GDM1 (cell line): ENCODE measurements at places on chromosomes 2 and 18.
A peak's percentile ranks its signal among the peaks of the same experiment; 100 is the strongest.

DNA sequence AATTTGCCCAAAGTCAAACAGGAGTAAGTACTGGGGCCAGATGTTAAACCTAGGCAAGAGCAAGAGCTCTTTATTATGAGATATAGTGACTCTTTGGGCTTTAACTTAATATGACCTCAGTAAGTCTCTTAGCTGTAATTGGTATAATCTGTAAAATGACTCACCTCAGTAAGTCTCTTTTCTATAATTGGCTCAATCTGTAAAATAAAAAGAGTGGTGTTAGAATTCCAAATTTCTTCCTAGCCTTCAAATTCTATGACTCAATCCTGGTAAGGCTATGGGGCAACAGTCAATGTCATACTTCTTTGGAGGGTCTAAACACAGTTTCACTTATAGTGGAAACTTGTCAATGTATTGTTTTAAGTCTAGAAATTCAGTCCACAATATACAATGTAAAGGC lies 1608.9 kb upstream of the PIK3C3 start:
- DNase-seq, result no peak

GRCh38 chr2:227739351-227739750 lies 6.3 kb upstream of the SCYGR8 start:
- no peak for DNase-seq

DNA sequence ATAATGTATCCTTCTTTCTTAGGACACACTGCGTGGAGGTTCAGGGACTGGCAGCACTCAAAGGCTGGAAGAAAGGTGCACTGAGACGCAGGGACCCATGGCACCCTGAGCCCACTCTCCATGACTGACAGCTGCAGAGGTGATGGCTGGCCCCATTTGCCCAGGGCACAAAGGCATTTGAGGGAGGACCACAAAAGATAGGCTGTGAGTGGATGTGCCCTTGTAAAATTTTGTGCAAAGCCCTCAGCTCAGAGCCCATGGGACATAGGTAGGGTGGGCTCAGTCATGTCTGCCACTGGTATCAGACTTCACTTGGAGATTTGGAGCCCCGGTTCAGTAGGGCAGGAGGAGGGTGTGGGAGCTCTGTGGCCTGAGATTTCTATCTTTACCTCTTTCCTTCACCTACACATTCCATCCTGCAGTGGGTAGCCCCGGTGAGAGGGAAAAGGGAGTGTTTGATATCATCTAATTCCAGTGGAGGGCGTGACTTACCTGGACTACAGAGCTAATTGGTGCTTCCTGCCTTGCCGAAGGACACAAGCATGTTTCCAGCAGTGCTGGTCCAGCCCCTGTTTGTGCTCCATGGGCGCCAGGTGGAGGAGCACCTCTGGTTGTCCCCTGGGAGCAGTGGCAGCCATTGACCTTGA lies 312.2 kb downstream of the EN1 start:
- no peak for DNase-seq

- DNase-seq, result peak; percentile 86
These were observed 97.0 kb downstream of the NEB start for GRCh38 chr2:151637271-151637781.

DNA sequence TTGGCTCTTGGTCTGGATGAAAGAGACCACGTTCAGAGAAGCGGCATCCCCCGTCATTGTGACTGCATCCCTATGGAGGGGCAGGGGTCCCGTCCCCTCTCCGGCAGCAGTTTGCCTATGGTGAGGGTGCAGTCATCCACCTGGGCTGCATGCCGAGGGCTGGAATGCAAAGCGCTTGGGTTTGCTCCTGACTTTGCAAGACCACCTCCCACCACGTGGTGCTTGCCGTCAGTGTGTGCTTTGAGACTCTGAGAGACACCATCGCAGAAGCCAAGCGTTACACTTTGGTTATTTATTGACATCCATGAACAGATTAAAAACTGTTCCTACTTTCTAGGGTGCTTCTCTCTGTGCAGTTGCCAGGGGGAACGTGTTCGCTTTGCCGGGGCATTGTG lies 59.5 kb downstream of the SH3RF3 start:
- no peak for DNase-seq

GRCh38 chr2:124988794-124989193 lies 963.7 kb downstream of the CNTNAP5 start:
- no peak for DNase-seq

DNA sequence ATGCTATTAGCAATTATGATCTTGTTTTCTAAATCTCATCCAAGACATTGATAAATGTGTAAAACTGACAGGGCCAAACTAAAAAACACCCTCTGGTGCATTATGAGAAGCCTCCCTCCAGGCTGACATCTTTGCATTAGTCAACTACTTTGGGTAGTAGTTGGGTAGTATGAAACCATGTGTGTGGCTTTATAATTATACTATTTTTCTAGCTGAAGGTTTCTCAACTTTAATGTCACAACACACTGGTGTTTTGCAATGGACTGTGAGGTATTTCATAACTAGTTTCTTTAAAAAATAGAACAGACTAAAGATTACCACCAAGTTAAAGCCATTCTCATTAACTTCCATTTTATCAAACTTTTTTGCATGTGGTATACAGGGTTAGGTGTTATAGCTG lies 73.1 kb upstream of the RBMS1 start:
- DNase-seq, result no peak

- no peak for DNase-seq
These were observed 7.4 kb downstream of the SOCS6 start for GRCh38 chr18:70296289-70296688.

DNA sequence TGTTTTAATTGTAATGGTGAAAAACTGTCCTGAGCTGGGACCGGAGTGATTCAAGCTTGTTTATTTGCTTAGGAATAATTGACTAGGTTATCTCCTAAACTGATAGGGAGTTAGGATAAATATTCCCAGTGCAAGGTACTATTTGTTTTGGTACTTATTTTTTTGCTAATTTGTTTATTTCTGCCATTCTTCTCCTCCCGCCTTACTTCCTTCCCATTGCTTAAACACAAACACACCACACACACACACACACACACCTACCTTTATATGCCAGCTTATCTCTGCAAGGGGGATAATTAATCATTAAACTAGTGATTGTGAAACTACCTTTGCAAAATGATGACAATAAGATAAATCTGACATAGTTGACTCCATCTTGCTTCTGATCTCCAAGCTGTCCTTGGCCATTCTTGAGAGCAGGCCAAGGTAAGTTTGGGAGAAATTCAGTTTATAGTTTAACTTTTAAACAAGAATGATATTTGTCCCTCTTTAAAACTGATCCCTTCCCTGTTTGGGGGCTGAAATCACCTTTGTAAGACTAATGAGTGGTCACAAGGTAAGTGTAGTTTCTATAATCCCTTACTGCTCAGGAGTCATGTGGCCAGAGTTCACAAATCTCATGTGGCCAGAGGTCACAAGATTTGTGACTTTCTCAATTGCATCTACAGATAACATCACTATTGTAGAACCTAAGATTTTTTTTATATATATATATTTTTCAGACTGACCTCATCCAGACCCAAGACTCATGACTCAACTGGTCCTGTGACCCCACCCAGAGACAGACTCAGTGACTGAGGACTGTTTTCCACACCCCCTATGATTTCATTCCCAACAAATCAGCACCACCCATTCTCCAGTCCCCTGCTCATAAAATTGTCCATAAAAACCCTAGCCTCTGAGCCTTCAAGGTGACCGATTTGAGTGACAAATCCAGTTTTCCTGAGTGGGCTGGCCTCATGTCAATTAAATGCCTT lies 83.1 kb upstream of the LRRTM4 start:
- no peak for DNase-seq

DNA sequence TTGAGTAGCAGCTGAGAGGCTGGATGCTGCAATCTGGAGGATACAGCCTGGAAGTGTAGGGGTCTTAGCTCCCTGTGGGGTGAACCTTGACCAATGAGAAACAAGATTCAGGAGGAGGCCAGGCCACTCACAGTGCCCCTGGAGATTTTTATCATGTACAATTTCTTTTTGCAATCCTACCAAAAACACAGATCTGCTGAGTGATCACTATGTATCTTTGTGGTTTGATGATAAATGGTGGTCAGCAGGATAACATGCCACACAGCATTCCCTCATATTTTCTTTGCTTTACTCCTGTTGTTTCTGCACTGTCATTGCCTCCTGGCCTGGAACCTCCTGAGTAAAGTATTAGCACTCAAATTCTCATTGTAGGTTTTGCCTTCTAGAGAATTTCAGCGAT lies 357.9 kb downstream of the THSD7B start:
- DNase-seq, result no peak

DNA sequence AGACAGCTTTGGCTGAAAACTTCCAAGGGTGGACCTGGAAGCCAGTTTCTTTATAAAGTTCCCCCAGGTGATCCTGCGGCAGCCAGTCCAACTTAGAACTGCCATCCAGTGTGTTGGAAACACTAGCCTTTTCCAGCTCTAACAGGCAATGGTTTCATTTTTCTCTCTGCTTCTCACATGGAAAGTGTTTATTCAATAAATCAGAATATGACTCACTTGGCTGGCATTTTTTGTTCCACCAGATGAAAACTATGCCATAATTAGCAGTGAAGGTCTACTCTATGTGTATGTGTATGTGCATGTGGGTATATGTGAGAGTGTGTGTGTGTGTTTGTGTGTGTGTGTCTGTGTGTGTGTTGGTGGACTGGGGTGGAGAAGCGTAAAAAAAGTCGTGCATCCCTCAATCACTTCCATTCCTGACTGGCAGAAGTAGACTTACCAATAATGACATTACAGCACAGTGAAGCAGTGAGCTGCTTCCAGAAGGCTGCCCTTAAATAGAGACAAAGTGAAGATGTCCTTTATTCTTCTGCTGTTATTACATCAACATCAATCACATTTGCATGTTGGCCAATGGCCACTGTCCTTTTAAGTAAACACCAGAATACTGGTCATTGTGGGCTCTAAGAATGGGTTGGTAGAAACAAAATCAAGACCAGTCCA lies 90.9 kb upstream of the SETBP1 start:
- DNase-seq, result no peak

GRCh38 chr2:64015391-64015790 lies 3.8 kb downstream of the VPS54 start:
- DNase-seq, result no peak

GRCh38 chr2:18993756-18994338 lies 364.6 kb downstream of the OSR1 start:
- no peak for DNase-seq

DNA sequence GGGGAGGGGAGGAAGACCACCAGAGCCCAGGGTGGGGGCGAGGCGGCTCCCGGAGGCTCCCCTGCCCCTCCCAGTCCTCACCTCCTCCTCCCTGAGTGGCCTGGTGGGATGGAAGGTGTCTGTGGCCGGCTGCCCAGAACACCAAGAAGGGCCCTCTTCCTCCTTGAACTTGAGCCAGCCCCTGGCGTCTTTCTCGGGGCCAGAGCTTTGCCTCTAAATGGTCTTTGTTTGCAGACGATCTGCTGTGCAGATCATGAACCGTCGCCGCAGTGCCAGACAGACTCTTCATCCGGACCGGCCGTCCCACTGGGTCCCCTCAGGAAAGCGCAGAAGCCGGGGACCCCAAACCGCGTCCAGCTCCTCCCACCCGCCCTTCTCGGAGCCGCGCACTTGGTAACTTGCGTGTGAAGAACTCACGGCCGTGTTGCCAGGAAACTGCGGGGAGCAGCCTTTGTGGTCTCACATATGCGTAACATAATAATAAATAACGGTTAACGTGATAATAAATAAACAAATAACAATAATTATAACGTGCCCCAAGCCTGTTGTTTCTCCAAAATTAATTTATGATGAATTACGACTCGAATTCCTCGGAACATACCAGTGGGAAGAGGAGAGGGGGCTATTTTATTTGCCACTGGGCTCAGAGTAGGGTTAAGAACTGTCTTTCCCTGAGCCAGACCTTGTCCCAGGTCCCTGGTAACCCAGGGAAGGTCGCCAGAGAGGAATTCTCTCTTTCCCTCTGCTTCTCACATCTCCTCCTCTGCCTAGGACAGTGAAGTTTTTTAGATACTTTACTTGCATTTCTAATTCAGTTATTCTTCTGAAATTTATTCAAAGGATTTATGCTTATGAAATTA lies 41.0 kb downstream of the PTGR3 start:
- DNase-seq, result no peak

GRCh38 chr2:199833525-199833924 lies 17.5 kb downstream of the FTCDNL1 start:
- DNase-seq, result no peak

- DNase-seq, result no peak
These were observed 38.5 kb downstream of the EDAR start for GRCh38 chr2:108950369-108951135.

- no peak for DNase-seq
These were observed 16.0 kb upstream of the E2F6 start for GRCh38 chr2:11481789-11482472.

DNA sequence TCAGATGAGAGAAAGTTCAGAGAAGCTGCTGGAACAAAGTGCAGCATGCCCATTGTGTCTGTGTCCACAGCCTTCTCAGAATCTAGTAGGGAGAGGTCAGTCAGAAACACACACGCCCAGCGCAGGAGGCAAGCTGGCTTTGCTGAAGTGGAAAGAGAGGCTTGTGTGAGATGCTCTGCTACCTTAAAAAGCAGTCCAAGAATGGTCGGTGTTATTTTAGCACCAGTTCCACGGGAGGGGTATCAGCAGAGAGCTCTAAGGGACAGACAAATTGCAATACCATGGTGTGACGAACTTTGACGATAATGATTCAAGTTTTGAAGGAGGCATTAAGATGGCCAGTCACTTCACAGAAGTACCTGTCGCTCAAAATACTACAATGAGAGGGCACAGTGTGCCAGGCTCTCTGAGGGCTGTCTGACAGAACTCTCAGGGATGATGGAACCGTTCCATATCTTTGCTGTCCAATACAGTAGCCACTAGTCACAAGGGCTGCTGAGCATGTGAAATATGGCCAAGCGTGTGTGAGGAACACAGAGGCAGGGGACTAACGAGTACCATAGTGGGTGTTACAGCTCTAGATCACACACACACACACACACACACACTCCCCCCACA lies 237.5 kb upstream of the TMEM200C start:
- DNase-seq, result no peak

- no peak for DNase-seq
These were observed 374.8 kb downstream of the EPHA4 start for GRCh38 chr2:221197225-221197856.

- no peak for DNase-seq
These were observed 146.7 kb upstream of the SMIM21 start for GRCh38 chr18:75574187-75574586.

- no peak for DNase-seq
These were observed 64.6 kb upstream of the TFPI start for GRCh38 chr2:187618813-187619212.

DNA sequence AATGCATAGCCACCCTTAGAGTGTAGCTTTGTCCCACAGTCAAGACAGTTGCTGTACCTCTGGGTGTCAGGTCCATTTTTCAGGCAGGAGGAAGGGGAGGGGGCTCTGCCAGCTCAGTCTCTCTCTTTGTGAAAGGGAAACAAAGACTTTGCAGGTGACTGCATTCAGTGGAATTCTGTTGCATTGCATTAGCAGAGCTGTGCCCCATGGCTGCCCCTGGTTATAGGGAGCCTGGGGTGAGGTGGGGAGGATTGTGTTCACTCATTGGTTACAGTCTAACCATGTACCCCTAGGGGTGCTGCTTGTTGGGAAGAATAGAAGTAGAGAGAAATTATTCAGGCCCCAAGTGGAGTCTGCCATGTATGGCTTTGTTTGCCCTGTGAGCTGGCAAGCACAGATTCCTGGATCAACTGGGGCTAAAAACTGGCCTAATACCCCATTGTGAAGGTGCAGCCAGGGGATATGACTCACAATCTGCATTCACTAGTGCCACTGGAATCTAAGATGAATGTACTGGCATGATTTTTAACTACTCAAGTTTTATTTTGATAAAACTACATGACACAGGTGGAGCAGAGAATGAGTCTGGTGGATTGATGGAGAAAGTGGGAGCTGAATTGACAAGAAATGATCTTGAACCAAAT lies 118.4 kb downstream of the SH3BP4 start:
- no peak for DNase-seq

- DNase-seq, result no peak
These were observed 708 bp upstream of the RIF1 start for GRCh38 chr2:151408788-151409600.

- no peak for DNase-seq
These were observed 34.5 kb downstream of the RPL31 start for GRCh38 chr2:101036562-101036961.
